ENCODE measurements at places on chromosomes 2 and 18.

DNA sequence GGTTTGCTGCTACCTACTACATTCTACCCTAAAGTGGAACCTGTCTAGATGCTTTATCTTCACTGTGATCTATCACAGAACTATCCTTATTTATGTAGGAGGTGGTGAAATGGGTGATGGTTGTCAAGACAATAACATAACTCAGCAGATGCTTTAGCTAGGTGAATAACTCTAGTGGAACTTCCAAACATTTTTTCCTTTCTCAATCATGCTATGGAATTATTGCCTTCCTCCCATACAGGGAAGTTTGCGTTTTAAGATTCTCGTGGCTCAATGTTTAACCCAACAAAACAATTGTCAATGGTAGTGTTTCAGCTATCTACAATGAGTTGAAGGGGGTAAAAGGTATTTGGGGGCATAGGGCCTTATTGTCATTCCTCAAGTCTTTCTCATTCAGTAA lies 82.6 kb upstream of the GLI2 start:
- DNase-seq: no peak

DNA sequence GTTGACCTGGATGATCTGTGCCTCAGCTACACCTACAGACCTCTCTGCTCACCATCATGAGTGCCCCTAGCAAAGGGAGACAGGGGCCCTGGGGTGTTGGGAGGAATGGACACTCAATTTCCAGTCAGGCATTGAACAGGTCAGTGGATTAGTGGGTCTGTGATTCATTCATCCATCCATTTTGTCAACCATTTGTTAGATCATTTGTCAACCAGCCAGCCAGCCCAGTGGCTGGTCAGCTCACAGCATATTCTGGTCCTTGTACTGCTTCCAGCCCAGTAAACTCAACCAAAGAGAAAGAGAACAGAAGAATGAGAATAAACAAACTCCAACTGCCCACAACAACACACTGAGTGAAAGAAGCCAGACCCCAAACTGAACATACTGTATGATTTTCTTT lies 4.6 kb upstream of the KLF11 start:
- no peak for DNase-seq

DNA sequence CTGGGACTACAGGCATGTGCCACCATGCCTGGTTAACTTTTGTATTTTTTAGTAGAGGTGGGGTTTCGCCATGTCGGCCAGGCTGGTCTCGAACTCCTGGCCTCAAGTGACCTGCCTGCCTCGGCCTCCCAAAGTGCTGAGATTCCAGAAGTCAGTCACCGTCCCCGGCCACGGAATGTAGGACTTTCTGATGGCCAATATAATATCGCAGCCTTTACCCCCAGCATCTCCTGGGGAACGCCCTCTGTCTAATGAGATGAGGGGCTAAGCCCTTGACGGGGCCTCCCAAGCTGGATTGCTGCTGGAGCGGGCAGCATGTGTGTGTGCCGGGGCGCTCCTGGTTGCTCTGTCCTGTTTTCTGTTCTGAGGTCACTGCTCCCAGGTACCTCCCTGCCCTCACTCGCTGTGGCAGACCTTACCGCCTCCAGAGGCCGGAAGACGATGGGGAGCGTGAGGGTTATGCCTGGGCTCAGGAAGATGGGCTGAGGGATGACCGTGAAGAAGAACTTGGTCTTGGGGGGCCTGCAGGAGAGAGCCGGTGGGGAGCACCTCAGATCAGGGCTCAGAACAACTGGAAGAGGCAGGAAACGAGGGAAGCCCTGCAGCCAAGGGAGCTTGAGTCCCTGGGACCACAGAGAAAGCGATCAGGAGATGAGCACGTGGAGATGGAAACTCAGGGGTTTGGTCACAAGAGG lies 9.1 kb downstream of the CFAP65 start:
- no peak for DNase-seq

GRCh38 chr2:36677386-36677785 lies 19.1 kb upstream of the VIT start:
- no peak for DNase-seq

GRCh38 chr2:200405599-200406298 lies 99.3 kb downstream of the SPATS2L start:
- no peak for DNase-seq

GRCh38 chr2:192087398-192087958 lies 107.3 kb downstream of the TMEFF2 start:
- no peak for DNase-seq

Measured in activated T-cell treated with anti-CD3 and anti-CD28 coated beads, Interleukin-2, amount 50 U/mL, for 1 hour (primary cell).